Vagina (tissue), 2 donors: ENCODE measurements at places on chromosomes 2 and 18.

DNA sequence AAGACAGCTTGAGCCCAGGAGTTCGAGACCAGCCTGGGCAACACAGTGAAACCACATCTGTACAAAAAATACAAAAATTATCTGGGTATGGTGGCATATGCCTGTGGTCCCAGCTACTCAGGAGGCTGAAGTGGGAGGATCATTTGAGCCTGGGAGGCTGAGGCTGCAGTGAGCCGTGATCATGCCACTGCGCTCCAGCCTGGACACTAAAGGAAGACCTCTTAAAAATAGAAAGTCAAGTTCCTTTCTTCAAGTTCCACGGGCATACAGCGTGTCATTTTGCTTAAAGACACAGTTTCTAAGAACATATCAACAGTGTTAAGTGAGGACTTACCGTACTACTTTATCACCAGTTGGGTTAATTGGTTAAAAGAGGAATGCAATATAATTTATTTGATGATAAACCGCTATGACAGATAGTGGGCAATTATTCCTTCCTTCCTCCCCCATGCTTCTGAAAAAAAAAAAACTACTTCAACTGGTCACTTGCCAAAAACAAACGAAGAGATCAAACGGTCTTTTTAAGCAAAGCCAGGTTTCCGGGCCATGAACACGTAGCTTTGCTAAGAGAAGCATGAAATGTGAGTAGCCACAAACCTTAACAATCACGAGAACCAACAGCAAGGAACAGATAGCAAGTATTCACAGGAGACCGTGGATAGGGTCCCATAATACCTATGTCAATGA lies 21.4 kb downstream of the AP1S3 start:
- no peak for DNase-seq
- H3K4me3 ChIP-seq: no peak overlapping the region
- no peaks in the 10 kb centered on the region for H3K4me1 ChIP-seq

- no peak overlapping the region for H3K4me3 ChIP-seq
- H3K36me3 ChIP-seq: no peaks in the 10 kb centered on the region
- DNase-seq: no peak
- H3K27ac ChIP-seq: no peak overlapping the region
These were observed 798.1 kb downstream of the CPS1 start for GRCh38 chr2:211354481-211354880.

DNA sequence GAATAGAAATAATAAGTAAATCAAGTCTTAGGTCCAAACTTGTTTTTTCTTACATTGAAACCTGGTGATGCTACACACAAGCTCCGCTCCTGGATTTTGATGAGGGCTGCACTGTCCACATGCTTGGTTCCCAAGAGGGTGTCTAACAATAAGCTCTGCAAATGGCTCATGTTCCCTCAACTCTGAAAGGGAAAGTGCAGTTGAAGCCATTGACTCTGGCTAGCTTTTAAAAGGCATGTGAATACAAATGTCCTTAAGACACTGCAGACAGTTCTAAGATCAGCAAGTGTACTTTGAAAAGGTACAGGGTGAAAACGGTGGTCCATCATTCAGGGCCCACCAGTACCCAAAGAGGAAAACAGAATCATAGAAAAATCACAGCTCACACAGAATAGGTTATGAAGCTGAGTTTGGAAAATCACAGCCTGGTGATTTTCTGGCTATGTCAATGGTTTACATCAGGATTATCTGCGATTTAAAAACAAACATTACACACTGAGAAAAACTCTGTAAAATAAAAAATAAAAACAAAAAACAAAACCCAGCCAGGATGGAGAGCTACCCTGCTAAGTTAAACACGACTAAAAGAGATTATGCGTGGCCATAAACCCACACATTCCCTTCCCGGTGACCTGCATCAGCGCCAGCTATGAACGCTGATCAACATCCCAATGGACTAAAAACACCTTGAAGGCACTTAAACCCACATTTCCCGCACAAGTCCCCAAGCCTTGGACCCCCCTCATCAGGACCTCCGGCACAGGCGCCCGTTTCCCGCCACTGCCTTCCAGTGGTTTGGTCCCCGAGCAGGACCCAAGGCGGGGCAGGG lies 554 bp downstream of the PFN4 start:
- no peaks in the 10 kb centered on the region for H3K36me3 ChIP-seq
- H3K4me3 ChIP-seq: peak overlapping the region; percentile 74
- H3K4me1 ChIP-seq: peaks cover 23% of the 10 kb centered on the region
- H3K27me3 ChIP-seq: no peaks in the 10 kb centered on the region

DNA sequence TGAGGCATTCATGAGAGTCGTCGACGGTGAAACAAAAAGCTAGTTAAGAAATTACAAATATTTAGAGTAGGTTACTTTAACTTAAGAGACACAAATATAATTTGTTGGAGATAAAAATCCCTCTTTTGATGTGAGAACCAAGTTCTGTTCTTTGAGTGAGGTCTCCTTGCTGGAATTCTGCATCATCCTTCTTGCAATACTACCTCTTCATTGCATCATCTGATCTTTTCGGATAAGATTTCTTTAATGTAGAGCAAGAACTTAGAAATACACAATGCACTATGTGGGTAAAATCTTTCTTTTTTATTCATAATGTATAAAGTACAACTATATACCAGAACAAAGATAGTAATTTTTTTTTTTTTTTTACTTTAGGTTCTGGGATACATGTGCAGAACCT lies 118.4 kb downstream of the ARL4C start:
- no peak for DNase-seq
- H3K4me3 ChIP-seq: no peak overlapping the region
- H3K27me3 ChIP-seq: no peaks in the 10 kb centered on the region
- no peaks in the 10 kb centered on the region for H3K36me3 ChIP-seq
- no peaks in the 10 kb centered on the region for H3K4me1 ChIP-seq

- no peak for DNase-seq
- no peak overlapping the region for H3K27ac ChIP-seq
- no peak overlapping the region for H3K4me3 ChIP-seq
- H3K27me3 ChIP-seq: no peaks in the 10 kb centered on the region
- H3K4me1 ChIP-seq: peaks cover 20% of the 10 kb centered on the region
These were observed 49.8 kb upstream of the SLC1A4 start for GRCh38 chr2:64939332-64939917.

GRCh38 chr2:69244882-69245281 lies 142.1 kb downstream of the GFPT1 start:
- H3K27ac ChIP-seq: no peak overlapping the region
- H3K27me3 ChIP-seq: no peaks in the 10 kb centered on the region
- no peaks in the 10 kb centered on the region for H3K36me3 ChIP-seq
- peaks cover 29% of the 10 kb centered on the region for H3K4me1 ChIP-seq

GRCh38 chr2:69026026-69026425 lies 13.0 kb downstream of the ANTXR1 start:
- H3K27me3 ChIP-seq: no peaks in the 10 kb centered on the region
- H3K27ac ChIP-seq: no peak overlapping the region
- H3K4me3 ChIP-seq: no peak overlapping the region
- no peaks in the 10 kb centered on the region for H3K36me3 ChIP-seq
- DNase-seq: no peak

- H3K4me1 ChIP-seq: peaks cover 28% of the 10 kb centered on the region
- H3K36me3 ChIP-seq: no peaks in the 10 kb centered on the region
- DNase-seq: no peak
- H3K4me3 ChIP-seq: peak overlapping the region; percentile 31
These were observed 57.7 kb upstream of the SEMA4C start for GRCh38 chr2:96927405-96928171.

DNA sequence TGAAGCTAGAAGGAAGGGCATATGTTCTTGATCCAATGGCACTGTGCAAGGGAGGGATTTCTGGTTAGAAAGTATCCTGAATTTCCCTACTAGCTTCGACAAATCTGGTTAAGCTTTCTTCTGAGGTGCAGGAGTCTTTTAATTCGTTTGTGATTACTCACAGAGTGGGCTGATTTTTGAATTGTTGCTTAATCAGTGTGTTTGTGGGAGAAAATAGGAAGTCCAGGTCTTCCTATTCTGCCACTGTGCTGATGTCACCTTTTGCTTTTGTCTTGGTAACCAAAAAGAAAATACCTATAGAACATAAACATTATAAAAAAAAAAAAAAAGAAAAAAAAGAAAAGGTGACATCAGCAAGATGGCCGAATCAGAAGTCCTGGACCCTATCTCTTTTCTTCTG lies 1008.6 kb downstream of the TSN start:
- no peak overlapping the region for H3K4me3 ChIP-seq
- H3K27me3 ChIP-seq: no peaks in the 10 kb centered on the region
- no peaks in the 10 kb centered on the region for H3K4me1 ChIP-seq
- H3K27ac ChIP-seq: no peak overlapping the region
- no peaks in the 10 kb centered on the region for H3K36me3 ChIP-seq

- no peak for DNase-seq
- no peaks in the 10 kb centered on the region for H3K36me3 ChIP-seq
- H3K27me3 ChIP-seq: peaks cover 3% of the 10 kb centered on the region
- H3K27ac ChIP-seq: no peak overlapping the region
- peaks cover 34% of the 10 kb centered on the region for H3K4me1 ChIP-seq
- peak overlapping the region; percentile 44 for H3K4me3 ChIP-seq
These were observed 10.4 kb downstream of the NR4A2 start for GRCh38 chr2:156322051-156322685.

- H3K36me3 ChIP-seq: no peaks in the 10 kb centered on the region
- no peak for DNase-seq
- H3K4me1 ChIP-seq: no peaks in the 10 kb centered on the region
- no peak overlapping the region for H3K4me3 ChIP-seq
- H3K27ac ChIP-seq: no peak overlapping the region
These were observed 74.0 kb upstream of the SULT1C3 start for GRCh38 chr2:108165729-108166128.
